Smooth muscle cell of the brain vasculature (primary cell): ENCODE measurements at places on chromosomes 3 and 15.
A peak's percentile ranks its signal among the peaks of the same experiment; 100 is the strongest.

- DNase-seq: no peak
Observed at GRCh38 chr3:189737619-189738018, 106.4 kb downstream of the TP63 start.

GRCh38 chr3:43854916-43855315 lies 164.2 kb downstream of the ABHD5 start:
- DNase-seq: no peak

DNA sequence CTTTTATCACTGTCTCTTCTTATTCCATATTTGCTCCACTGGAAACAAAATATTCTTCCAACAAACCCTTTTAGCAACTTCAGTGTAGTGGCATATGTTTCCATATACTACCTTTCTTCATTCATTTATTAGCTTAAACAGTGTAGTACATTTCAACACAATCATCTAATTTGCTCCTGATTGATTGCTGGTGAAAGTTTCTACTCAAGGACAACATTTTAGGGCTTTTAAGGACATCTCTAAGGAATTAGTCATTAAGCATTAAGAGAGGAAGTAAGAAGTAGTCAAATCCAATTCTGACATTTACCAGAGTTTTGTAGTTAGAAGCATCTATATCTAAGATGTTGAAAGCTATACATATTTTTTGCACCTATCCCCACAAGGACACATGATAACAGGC lies 55.8 kb downstream of the RSRC1 start:
- DNase-seq: no peak

DNA sequence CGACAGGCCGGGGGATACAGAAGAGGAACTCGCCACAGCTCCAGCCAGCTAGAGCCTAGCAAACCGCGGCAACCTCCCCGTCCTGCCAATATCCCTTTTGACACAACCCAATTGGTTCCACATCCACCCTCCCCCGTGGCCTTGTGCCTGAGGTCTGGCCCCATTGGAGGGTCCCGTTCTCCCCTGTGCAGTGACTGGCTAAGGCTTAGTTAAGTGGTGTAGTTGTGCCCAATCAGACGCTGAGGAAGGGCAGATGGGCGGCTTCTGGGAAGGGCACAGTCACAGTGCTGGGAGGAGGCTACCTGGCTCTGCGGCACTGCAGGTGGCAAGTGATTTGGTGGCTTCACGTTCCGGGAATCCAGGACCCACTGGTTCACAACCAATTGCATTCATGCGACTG lies 78.6 kb downstream of the SNRK start:
- DNase-seq: no peak

GRCh38 chr15:39530480-39531342 lies 50.2 kb upstream of the THBS1 start:
- no peak for DNase-seq

GRCh38 chr3:48077815-48078214 lies 61.6 kb upstream of the MAP4 start:
- no peak for DNase-seq

DNA sequence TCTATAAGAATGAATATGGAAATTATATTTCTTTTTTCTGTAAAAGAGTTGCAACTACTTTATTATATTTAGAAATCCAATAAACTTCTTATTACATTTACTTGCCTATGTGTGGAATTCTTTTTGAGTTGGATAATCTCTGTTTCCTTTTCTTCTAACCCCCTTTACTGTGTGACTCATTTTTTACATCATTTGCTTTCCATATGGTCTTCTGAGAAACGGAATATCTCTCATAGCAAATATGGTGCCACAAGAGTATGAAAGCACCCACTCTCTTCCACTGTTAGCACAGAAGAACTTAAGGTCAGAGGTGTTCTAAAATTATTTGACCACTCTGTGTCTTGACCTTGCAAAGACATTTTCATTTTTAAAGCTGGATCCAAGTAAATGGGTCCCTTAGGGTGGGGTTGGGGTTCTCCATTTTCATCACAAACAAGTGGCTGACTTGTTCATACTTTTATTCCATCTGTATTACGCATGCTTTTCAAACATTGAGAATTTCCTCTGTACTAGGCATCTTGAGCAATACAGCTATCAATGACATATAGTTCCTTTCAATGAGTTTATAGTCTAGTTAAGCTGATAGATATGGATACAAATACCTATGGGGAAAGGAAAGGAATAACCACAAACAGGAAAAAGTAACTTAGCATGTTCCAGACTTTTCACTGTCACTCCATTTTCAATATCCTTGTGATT lies 281.1 kb upstream of the TPRG1 start:
- no peak for DNase-seq

DNA sequence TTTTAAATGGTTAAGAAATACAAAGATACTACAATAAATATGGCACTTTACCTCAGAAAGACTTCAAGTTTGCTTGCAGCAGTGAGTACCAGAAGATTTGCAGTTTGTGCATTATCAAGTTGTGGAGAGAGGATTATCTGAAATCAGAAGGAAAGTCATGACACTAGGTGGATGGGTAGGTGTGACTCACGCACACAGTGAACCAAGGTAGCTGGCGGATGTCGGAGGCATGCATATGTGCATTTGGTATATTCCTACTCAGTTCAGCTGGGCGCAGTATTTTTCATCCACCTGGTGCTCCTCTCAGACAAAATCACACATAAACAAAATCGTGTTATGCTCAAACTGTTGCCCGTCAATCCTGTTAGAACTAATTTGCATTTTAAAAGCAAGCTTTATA lies 351.0 kb downstream of the IGSF11 start:
- no peak for DNase-seq

GRCh38 chr3:35322070-35322469 lies 317.3 kb upstream of the ARPP21 start:
- DNase-seq: peak; percentile 51

GRCh38 chr3:12193485-12194165 lies 34.9 kb upstream of the TIMP4 start:
- peak; percentile 90 for DNase-seq

DNA sequence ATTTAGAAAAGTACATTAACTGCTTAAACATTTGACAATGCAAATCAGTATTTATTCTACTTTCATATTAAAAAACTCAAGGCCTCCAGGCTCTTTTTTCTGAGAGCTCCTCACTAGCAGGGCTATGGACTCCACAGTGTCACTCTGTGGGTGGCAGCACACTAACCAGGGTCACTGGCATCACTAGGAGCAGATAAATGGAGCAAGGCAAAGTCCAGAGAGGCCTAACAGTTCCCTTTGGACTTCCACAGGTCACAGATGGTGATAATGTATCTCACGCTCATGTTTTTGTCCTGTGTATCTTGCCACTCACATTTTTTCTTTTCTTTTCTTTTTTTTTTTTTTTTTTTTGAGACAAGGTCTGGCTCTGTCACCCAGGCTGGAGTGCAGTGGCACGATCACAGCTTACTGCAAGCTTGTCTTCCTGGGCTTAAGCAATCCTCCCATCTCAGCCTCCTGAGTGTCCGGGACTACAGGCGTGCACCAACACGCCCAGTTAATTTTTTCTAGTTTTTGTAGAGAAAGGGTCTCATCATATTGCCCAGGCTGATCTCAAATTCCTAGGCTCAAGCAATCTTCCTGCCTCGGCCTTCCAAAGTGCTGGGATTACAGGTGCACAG lies 7.8 kb downstream of the SPG21 start:
- DNase-seq: no peak

DNA sequence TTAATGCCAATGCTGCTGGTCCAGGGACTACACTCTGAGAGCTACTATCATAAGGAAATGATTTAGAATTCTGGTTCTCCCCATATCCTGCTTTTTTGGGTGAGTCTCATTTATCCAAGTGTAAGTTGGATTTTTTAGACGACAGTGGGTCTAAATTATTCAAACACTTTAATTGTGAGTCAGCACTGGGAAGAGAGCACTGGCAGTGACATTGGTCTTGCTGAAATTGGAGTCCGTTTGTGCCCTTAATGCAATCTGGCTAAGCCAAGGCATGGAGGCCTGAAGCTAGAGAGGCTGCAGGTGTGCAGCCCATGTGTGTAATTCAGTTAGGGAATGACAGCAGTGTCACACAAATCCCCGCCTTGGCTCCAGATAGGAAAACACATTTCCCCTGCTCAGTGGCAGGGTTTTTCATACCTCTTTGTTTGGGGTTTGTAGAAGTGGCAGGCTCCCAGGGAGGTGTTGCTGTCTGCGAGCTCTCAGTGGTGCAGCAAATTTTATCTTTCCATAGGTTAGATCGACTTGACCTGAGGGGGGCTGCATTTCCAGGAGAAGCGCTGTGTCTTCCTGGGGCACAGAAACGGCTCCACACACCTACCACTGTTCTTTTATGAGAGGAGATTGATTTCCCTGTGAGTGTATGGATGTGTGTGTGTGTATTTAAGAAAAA lies 197.7 kb downstream of the CD47 start:
- DNase-seq: no peak

GRCh38 chr3:168824107-168824506 lies 728.4 kb upstream of the GOLIM4 start:
- no peak for DNase-seq

GRCh38 chr15:44711096-44711742 lies at the start of the genes B2M and PATL2:
Gene B2M (plus strand): TSS chr15:44711517. CDS start chr15:44711547, 30 bp downstream.
Gene PATL2 (minus strand): TSS chr15:44711323. CDS start chr15:44676490, 34,833 bp downstream.
- DNase-seq: peak; percentile 94

GRCh38 chr3:122484985-122485384 lies 29.8 kb downstream of the KPNA1 start:
- peak; percentile 3 for DNase-seq

DNA sequence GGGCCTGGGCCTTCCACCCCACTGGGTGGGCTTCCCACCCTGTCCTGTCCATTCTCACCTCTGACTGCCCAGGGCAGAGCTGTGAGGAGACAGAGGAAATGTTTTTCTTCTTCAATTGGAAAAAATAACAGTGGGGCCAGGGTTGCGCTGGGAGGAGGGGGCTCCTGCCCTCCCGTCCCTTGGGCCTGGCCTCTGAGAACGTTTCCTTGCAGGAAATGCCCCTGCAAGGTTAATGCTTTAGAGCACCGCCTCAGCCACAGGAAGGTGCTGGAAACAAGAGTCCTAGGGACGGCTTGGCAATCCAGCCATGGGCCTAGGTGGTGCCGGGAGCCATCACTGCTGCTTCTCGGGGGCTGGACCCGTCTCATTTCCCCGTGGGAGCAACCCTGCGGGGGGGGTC lies 3.8 kb upstream of the PLXND1 start:
- no peak for DNase-seq

DNA sequence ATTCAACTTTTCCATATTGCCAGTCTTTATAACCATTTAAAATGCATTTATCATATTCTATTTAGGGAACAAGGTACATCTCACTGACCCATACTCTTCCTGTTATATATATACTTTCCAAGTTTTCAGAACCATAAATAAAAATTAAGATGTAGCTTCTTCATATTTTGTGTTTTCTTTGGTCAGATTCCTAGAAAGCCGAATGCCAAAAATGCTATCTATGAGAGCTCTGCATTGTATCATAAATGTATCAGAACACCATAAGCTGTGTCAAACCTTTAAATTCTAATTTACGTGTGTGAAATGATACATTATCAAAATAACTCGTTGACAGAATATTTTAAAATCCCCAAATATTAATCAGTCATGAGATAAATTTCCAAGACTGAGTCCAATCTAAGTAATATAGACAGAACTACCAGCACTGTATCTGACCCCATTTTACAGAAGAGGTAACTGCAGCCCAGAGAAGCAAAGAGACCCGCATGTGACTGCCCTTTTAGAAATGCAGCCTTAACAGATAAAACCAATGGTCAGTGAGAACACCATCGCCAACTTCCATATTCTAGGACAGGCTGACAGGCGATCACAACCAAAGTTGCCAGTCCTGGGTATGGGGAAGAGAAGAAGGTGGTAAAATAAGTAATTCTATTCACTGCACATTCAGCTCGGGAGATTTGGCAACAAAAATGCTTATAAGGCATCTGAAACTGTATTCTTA lies 16.2 kb upstream of the RPS17 start:
- DNase-seq: no peak

GRCh38 chr3:170584585-170585007 lies 1.3 kb downstream of the SLC7A14 start:
- DNase-seq: no peak

- DNase-seq: no peak
Observed at GRCh38 chr15:48896869-48897814, 19.2 kb downstream of the EID1 start.

- no peak for DNase-seq
Observed at GRCh38 chr15:33524274-33524673, 213.5 kb downstream of the RYR3 start.
